ENCODE measurements at places on chromosomes 16 and 17.

- DNase-seq = no peak
Measured at GRCh38 chr16:29678691-29679267, at the start of gene QPRT. Gene QPRT, plus strand, starts transcription at chr16:29679180. Its CDS starts 18 bp downstream, at chr16:29679198.

GRCh38 chr17:41322094-41322902 is 6.8 kb upstream of the KRTAP17-1 start:
- no peak for DNase-seq

DNA sequence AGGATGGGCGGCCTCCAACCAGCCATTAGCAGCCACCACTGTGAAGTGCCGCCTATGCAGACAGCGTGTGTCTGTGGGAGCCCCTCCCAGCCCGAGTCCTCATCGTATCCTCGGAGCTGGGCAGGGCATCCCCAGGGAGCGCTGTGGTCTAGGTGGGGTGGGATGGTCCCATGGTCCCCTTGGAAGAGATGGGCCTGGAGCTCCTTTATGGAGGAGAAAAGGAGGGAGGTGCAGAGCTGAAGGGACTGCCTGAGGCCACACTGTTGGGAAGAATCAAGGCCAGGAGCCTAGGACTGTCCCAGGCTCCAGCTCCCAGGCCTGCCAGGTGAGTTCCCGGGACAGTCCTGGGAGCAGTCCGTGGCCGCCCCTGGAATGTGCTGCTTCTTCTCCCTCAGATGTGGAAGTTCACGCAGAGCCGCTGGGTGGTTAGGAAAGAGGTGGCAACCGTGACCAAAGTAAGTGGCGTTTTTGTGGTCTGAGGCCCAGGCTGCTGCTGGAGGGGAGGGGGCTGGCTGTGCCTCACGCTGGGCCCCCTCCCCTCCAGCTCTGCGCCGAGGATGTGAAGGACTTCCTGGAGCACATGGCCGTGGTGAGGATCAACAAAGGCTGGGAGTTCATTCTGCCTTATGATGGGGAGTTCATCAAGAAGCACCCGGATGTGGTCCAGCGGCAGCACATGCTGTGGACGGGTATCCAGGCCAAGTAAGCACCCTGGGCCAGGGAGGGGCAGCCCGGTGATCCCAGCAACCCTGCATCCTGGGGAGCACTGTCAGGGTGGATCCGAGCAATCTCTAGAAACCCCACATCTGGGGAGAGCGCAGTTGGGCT is 27.0 kb downstream of the POLR3E start:
- no peak for DNase-seq

DNA sequence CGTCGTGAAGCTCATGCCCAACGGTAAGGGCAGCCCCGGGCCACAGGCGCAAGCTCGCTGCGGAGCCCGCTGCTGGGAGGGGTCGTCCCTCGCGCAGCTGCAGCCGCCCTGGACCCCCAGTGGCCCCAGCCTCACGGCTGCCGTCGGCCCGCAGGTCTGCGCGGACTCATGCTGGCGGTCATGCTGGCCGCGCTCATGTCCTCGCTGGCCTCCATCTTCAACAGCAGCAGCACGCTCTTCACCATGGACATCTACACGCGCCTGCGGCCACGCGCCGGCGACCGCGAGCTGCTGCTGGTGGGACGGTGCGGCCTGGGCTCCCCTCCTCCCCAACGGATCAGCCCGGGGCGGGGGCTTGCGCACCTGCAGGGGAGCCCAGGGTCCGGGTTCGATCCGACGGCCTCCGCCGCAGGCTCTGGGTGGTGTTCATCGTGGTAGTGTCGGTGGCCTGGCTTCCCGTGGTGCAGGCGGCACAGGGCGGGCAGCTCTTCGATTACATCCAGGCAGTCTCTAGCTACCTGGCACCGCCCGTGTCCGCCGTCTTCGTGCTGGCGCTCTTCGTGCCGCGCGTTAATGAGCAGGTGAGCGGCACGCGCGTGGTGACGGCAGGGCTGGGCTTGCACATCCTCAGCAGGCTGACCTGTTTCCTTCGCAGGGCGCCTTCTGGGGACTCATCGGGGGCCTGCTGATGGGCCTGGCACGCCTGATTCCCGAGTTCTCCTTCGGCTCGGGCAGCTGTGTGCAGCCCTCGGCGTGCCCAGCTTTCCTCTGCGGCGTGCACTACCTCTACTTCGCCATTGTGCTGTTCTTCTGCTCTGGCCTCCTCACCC is 5.8 kb downstream of the SLC5A2 start:
- DNase-seq = no peak

- no peak for DNase-seq
Measured at GRCh38 chr16:87806261-87806640, 40.5 kb upstream of the KLHDC4 start.

DNA sequence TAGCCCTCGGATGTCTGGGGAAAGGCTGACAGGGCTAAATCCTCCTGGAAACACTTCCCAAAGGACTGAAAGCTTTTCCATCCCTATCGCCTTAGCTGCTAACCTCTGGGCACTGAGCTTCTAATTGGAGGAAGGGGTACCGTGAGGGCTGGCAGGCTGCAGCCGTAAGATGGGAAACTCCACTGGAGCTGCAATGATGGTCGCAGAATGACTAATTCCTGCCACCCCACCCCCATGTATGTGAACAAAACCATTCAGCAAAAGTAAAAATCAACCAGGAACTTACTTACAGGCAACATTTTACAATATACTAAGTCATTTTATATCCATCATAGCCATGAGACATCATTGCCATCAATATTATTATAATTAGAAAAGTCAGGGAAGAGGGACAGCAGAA is 133.3 kb downstream of the ABCC12 start:
- DNase-seq = no peak

DNA sequence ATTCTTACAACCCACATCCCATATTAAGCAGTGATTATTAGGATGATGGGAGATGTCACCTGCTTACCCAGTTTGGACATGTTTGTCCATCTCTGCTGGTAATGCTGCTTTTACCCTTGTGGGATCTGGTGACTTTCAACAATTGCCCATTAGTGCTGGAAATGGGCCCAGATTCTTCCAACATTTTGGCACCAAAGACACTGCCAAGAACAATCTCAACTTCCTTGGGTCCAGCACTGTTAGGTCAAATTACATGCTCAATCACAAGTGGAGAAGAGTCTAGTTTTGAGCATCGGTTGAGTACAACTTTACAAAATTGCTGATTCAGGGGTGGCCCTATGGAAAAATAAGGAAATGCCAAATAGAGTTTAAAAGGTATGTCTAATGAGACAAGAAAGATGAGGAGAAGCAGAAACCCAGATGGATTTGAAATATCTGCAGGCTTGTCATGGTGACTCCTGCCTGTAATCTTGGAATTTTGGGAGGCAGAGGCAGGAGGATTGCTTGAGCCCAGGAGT is 13.0 kb upstream of the ZFP3 start:
- no peak for DNase-seq

- DNase-seq = no peak
Measured at GRCh38 chr16:48029768-48030167, 126.0 kb downstream of the ABCC12 start.
